ENCODE measurements at places on chromosomes 16 and 17. TPM values are rescaled to one million over a fixed set of nuclear protein-coding genes. Genes with fewer than 3 reads are reported as not detected.

The TVP23C gene
- 25.6 TPM for total RNA-seq

GRCh38 chr17:2453866-2454265, 53.0 kb upstream of the MNT start:
- DNase-seq = no peak

The EPN3 gene
- total RNA-seq = 7.5 TPM

- DNase-seq = no peak
Observed at GRCh38 chr16:67658849-67659674, 998 bp downstream of the ACD start.

- peak; percentile 46 for DNase-seq
Observed at GRCh38 chr17:17682293-17682736, 1.1 kb downstream of the RAI1 start.

DNA sequence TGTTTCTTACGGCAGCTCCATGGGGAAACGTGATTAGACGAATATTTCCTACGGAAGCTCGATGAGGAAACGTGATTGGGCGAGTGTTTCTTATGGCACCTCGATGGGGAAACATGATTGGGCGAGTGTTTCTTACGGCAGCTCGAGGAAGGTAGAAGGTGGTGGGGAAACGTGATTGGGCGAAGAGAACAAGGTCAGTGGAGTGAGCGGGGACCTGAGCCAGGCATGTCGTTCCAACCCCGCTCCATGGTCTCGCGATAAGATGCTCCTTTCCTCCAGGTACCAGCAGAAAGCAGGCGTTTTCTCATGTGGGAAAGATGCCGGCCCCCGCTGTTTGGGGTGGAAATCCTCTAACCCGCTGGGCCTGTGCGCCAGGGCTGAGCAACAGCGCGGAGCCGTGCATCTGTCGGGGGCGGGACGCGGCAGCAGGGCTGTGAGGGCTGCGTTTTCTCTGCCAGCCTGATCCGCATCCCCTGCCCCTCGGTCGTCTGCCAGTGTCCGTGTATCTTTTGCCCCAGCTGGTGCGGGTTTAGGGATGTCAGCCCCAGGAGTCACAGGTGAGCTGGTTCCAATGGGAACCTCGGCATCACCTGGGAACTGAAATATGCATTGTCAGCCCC, 25.6 kb upstream of the DOC2B start:
- DNase-seq = peak; percentile 42

- DNase-seq = no peak
Observed at GRCh38 chr16:77662246-77662645, 60.1 kb upstream of the NUDT7 start.

DNA sequence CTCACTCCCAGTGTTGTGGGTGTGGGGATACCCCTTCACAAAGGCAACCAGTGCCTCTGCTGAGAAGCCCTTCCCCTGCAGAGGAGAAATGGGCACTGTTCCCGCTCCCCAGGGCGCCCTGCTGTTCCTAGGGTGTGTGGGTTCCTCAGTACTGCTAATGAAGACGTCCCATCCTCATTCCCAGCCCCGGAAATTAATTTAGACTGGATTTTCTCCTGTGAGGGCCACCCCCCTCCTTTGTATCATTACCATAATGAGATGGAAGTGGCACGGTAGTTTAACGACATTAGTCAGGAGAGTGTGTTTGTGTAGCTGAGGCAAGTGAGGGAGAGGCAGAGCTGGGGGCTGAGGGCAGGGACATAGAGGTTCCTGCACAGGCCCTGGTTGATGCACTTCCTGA, 53.2 kb downstream of the PIPOX start:
- DNase-seq = no peak

DNA sequence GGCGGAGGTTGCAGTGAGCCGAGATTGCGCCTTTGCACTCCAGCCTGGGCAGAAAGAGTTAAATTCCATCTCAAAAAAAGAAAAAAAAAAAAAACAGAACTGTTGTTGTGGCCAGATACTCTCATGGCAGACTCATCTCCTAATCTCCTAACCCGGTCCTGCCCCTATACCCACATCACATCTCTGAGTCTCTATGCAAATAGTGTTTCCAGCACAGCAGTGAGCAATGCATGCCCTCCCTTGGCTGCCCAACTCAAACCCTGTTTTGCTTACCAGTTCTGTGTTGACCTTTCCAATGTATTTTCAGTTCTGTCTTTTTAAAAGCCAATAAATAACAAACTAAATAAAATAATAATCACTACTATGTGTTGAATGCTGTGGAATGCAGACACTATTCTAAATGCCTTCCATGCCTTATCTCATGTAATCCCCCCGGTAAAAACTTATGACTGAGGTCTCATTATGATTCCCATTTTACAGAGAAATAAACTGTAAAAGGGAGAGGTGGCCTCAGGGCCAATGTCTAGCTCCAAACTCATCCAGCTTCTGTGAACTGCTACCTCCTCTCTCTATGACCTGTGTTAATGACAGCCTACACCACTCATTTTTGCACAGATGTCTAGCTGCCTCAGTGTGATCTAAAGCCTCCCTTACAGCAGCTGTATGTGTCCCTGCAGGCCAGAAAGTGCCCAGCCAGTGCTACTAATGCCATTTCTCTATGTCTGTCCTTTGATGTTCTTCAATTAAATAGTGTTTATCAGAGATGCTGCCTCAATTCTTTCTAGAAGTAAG, 289.8 kb downstream of the HS3ST3B1 start:
- DNase-seq = no peak

The FBXO39 gene
- not detected for total RNA-seq

- DNase-seq = no peak
Observed at GRCh38 chr17:33322063-33322462, 29.0 kb upstream of the ASIC2 start.

GRCh38 chr17:60170835-60171752, 21.3 kb downstream of the CA4 start:
- DNase-seq = no peak

DNA sequence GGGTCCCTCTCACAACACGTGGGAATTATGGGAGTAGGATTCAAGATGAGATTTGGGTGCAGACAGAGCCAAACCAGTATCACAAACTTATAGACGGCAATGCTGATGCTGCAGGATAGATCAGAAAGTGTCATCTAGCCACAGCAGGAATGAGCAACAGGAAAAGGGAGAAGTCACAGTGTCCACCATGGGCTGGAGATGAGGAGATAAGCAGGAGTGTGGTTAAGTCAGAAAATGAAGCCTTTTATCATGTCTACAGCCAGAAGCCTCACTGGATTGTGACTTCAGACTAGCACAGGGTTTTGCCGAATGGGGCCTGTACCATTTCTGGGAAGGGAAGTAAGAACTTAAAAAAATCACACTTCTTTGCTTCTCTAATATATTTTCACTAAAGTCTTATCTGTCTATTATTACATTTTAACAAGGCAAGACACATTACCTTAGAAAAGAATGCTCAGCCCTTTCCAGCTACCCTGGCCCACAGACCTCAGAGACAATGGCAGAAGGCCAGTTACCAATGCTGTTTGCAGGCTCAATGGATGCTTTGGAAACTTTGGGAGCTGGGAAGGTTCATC, 490.2 kb upstream of the SALL1 start:
- no peak for DNase-seq

The GLP2R gene
- total RNA-seq = 0.92 TPM

GRCh38 chr16:10577305-10578202, 2.8 kb downstream of the EMP2 start:
- peak; percentile 96 for DNase-seq

DNA sequence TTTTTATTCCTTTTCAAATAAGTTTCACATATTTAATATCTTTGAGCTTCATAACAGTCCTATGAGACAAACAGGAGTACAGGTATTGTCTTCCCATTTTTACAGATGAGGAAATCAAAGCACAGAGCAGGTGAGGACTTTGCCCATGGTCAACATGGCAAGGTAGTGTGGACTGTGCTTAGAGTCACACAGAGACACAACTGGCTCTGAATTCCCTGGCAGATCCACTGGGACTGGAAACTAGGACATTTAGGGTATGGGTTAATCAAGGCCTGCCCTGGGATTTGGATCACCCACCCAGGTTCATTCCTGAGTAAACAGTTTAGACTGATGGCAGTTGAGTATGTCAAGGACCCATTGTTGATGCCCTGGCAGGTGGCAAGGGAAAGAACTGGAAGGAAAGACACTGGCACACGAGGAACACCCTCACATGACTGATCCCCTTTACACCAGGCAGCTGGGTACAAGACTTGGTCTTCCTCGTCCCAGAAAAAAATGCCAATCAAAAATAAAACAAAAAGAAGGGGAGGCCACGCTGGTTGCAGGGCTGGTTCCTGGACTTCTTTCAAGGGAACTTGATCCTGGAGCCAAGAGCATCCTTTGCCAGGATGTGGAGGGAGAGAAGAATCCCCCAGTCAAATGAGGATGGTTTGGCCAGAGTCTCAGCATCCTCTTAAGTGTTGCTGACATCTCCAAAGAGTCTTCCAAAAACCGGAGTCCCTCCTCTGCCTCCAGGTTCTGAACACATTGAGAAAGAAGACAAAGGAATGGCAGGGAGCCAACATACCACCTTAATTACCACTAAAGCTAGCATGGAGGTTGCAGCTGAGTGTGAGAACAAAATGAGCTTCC, 34.9 kb downstream of the CHD9 start:
- DNase-seq = peak; percentile 89

The NEURL4 gene
- 22.5 TPM for total RNA-seq

DNA sequence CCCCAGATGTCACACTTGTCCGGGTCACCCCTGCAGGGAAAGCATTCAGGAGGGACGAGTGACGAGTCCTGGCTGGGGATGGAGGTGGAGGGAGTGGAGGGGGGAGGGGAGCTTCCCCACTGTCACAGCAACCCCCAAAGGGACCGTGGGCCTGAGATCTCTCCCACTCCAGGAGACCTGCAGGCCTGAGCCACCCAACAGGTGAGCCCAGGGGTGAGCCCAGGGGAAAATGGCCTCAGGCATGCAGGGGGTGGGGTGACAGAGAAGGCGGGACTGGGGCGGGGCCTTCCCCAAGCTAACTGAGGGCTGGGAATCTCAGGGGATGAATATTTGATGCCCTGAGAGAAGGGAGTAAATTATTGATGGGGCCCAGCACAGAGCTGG, 2.4 kb downstream of the USH1G start:
- DNase-seq = no peak

GRCh38 chr17:3594976-3595375, 14.2 kb downstream of the TRPV1 start:
- peak; percentile 17 for DNase-seq

The CAVIN1 gene
- total RNA-seq = 336 TPM

The LITAF gene
- 38.9 TPM for total RNA-seq

DNA sequence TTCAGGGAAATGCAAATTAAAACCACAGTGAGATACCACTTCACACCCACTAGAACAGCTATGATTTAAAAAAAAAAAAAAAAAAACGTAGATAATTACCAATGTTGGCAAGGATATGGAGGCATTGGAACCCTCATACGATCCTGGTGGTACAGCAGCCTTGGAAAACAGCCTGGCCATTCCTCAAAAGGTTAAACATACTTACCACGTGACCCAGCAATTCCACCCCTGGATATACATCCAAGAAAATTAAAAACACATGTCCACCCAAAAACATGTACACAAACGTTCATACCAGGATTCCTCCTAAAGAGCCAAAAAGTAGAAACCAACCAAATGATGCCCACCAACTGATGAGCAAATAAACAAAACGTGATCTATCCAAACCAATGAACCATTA, 68.1 kb downstream of the GAS7 start:
- DNase-seq = no peak

The UBB gene
- 1,134 TPM for total RNA-seq

- DNase-seq = peak; percentile 55
Observed at GRCh38 chr17:9115214-9116191, 94.2 kb downstream of the NTN1 start.

GRCh38 chr17:57341611-57342540, 85.6 kb downstream of the MSI2 start:
- no peak for DNase-seq

The ORMDL3 gene
- total RNA-seq = 38.1 TPM

GRCh38 chr17:67217446-67217845, 27.6 kb downstream of the HELZ start:
- DNase-seq = no peak

DNA sequence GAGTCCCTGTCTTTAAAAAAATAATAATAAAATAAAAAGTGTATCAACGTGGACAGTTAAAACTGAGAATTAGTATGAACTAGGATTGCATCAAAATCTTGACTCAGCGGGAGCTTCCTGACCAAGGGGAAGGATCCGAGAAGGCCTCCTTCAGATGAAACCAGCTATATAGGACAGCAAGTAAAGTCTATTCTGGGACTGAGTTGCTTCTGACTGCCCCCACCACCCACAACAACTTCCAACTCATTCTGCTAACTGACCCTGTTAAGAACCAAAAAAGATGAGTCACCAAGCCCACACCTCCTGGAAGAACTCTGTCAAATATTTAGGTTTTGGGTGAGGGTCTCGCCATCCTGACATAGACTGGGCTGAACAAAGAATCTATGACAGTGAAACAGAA, 24.9 kb downstream of the MPP3 start:
- DNase-seq = no peak

GRCh38 chr16:73036074-73036826, 11.7 kb downstream of the ZFHX3 start:
- DNase-seq = no peak

The OR3A3 gene
- not detected for total RNA-seq

GRCh38 chr16:19743816-19744159, 25.7 kb downstream of the IQCK start:
- no peak for DNase-seq

The NECAB2 gene
- total RNA-seq = not detected

DNA sequence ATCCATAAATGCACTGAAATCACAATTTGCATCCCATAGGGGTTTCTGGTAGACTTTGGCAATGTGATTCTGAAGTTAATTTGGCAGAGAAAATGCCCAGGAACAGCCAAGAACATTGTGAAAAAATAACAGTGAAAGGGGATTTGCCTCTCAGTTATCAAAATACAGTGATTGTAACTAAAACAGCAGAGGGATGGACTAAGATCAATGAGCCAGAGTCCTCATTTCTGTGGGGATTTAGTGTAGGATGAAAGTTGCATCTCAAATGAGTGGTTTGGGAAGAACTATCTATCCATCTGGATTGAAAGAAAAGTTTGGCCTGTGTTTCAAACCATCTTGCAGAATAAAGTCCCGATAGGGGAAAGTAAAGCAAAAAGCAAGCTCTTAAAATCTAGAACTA, 28.1 kb downstream of the MYBBP1A start:
- DNase-seq = peak; percentile 35

The BCAR1 gene
- 54.8 TPM for total RNA-seq

DNA sequence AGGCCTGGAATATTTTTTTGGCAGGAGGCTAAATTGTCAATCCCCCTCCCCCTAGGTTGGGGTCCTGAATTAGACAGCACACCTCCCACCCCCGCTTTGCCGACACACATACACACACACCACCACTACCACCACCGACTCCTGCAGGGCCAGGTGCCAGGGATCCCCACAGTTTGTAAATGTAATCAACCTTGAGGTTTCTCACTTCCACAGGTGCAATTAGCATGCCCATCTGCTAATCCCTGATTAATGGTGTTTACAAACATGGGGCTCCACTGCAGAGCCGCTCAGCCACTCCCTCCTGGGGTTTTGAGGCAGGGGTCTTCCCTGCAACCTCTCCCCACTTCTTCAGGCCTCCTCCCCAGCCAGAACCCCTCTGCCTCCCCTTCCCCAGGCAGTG, 11.8 kb downstream of the MRM1 start:
- DNase-seq = no peak

- no peak for DNase-seq
Observed at GRCh38 chr16:47144559-47144877, 773 bp upstream of the NETO2 start.

All from tongue (tissue), 3 donors.